ENCODE measurements at places on chromosomes 5 and 9.

GRCh38 chr5:102802708-102803458 lies 47.8 kb downstream of the PAM start:
- no peak for DNase-seq

GRCh38 chr9:113668061-113668460 lies 204.5 kb downstream of the RGS3 start:
- DNase-seq: no peak

GRCh38 chr5:116365006-116365496 lies 209.6 kb downstream of the SEMA6A start:
- no peak for DNase-seq

- no peak for DNase-seq
Observed at GRCh38 chr5:118017536-118017935, 970.8 kb downstream of the DTWD2 start.

GRCh38 chr5:146568161-146568560 lies 52.2 kb upstream of the GPR151 start:
- no peak for DNase-seq

GRCh38 chr9:89036891-89037290 lies 45.6 kb downstream of the S1PR3 start:
- peak; percentile 11 for DNase-seq

DNA sequence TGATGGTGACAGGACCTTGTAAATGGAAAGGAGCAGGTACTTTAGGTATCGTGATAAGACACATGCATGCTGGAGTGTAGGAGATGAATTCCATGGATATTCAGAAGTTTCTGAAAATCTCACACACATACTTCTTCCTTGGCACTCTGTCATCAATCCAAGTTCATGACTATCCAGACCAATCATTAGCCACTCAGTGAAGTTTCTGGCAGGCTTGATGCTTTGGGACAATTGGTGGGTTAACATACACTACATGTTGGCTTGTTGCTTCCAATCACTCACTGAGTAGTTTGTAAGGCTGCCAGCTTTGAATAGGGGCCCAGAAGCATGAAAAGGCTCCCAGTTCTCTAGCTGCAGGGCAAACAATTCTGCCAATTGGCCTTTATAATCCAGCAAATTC lies 147.6 kb downstream of the CEMIP2 start:
- DNase-seq: no peak

- no peak for DNase-seq
Observed at GRCh38 chr5:126948011-126948355, 82.4 kb downstream of the MARCHF3 start.

DNA sequence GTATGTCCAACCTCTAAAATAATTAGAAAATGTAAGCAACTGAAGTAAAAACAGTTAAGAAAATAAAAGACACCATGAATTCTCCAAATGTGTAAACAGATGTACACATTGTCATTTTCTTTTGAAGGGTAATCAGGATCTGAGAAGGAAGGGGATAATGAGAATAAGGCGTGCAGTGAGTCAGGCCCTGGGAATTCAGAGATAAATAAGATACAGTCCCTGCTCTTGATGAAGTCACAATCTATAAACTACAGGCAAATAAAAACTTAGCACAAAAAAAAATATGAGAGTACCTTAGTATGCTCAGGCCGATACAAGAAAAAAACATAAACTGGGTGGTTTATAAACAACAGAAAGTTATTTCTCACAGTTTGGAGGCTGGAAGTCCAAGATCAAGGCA lies 315.3 kb downstream of the DNAH5 start:
- DNase-seq: no peak

DNA sequence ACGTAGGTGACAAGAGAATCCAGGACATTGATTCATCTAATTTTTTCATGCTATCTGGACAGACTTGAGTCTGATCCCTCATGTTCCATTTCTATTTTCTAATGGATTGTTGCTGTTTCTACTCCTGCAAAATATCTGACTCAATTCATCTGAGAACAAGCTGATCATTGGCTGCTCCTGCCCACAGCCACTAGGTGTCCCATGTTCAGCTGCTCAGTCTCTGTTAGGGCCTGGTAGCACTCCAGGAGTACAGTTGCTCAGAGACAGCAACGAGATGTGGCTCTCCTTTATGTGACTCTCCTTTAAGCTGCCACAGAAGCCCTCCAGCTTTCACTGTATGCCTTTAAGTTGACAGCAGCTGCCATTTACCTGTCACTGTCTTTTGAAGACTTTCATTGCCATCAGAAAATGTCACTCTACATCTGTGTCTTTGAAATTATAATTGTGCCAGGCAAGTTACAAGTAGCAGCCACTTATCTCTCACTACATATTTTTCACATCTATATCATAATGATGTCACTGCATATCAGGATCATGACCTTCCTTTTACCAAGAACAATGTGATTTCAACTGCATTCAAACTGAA lies 1944.2 kb upstream of the NUDT12 start:
- peak; percentile 52 for DNase-seq

DNA sequence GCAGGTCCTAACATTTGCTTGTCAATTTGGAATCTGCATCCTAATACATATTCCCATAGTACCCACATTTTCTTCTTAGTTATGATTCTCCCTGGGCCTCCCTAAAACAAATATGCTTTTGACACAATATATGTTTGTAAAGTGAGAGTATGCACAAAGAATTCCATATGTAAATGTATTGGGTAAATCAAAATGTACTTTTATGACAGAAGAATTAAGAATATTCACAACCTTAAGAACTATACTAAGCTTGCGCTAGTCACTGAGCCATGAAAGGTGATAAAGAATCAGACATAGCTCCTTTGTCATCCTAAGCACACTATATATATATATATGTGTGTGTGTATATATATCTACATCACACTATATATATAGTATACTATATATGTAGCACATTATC lies 438.5 kb downstream of the ACTL7B start:
- no peak for DNase-seq

DNA sequence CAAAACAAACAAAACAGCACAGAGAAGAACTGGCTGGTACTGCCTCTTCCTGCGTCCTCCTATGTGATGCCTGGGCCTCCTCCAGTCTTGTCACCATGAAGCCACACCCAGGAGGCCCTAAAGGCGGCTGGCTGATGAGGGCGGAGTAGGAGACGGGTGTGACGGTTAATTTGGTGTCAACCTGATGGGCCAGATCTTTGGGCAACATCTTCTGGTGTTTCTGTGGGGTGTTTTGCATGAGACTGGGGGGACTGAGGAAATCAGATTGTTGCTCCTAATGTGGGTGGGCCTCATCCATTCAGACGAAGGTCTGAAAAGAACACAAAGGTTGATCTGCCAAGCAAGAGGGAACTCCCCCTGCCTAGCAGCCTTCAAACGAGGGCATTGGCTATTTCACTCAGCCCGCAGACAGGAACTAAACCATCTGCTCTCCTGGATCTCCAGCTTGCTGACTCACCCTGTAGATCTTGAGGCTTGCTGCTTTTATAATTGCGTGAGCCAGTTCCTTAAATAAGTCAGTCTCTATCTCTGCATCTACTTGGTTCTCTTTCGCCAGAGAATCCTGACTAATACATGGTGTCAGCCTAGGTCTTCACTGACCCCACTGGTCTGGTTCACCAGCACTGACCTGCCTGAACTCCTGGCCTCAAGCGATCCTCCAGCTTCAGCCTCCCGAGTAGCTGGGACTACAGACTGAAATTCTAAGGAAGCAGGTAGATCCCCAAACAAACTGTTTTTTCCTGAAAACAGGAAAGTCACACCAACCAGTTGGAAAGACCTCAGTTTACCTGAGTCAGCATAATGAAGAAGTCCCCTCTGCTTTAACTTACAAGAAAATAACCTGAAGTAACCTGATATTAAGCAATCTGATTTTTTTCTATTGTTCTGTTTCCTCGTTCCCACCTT lies 12.8 kb upstream of the ZFP62 start:
- DNase-seq: peak; percentile 95

DNA sequence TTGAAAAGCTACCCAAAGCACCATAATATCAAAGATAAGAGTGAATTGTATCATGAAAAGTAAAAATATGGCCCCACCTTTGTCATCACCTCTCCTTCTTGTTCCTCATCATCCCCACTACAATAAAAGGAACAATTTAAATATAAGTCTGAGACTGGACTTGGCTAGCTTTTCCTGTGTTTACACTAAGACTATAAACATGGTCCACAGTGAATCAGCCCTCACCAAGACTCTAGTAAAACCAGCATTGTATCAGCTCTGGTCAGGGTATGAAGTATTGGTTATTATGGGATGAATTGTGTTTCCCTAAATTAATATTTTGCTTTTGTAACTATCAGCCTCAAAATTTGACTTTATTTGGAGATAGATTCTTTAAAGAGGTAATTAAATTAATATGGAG lies 105.4 kb downstream of the SLC25A46 start:
- DNase-seq: no peak

- DNase-seq: no peak
Observed at GRCh38 chr5:146910239-146910638, 31.7 kb upstream of the PPP2R2B start.

GRCh38 chr5:1516615-1517601 lies 6.9 kb downstream of the LPCAT1 start:
- peak; percentile 99 for DNase-seq

- no peak for DNase-seq
Observed at GRCh38 chr9:113143432-113144227, 7.2 kb upstream of the SLC31A2 start.

DNA sequence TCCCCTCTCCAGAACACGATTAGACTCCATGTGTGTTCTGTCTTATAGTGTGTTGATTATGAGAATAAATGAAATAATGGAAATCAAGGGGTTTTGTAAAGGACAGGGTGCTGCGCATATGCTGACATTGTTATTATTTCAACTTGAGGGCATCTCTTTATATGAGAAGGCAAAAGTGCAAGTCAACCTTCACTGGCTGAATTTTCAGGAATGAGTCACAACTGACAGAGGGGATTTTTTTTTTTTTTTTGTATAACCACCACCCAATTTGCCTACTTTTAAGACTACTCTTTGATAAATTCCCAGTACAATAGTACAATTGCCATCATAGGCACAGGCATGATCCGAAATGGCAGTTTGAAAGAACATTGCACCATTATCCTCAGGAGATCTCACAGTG lies 419.2 kb upstream of the NMUR2 start:
- DNase-seq: no peak

- DNase-seq: peak; percentile 79
Observed at GRCh38 chr5:669842-670395, 23.2 kb downstream of the TPPP start.

- peak; percentile 24 for DNase-seq
Observed at GRCh38 chr5:150489360-150490295, 18.3 kb upstream of the NDST1 start.

- DNase-seq: no peak
Observed at GRCh38 chr9:77980622-77981021, 51.0 kb downstream of the GNAQ start.

DNA sequence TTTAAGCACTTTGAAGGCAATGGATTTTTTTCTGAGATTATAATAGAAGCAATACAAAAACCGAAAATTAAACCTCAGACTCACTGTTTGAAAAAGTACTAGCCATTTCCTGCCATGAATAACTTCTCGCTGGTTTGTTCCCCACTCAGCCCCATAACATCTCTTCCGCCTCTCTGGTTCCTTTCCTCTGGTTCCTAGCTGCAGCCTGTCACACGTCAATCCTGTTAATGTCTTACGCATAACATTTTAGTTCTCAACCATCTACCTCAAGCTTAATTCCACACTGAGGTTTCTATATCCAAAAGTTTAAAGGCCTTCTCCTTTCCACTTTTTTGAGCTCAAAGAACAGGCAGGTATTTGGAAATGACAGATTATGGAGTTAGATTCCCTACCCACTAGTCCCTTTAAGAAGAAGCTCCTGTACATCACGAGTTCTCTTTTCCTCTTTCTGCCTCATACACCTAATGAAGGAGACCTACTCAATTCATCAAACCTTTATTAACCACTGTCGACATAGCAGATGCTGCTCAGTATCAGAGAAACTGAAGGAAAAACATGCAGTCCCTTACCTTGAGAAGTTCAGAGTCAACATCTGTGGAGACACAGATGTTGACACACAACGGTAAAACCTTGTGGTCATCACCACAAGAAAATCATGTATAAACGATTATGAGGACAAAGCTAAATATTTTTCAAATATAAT lies 243.0 kb upstream of the PTGER4 start:
- no peak for DNase-seq

- no peak for DNase-seq
Observed at GRCh38 chr5:5335700-5336264, 86.7 kb upstream of the ICE1 start.

GRCh38 chr9:105299190-105299854 lies 54.9 kb downstream of the SLC44A1 start:
- peak; percentile 70 for DNase-seq

DNA sequence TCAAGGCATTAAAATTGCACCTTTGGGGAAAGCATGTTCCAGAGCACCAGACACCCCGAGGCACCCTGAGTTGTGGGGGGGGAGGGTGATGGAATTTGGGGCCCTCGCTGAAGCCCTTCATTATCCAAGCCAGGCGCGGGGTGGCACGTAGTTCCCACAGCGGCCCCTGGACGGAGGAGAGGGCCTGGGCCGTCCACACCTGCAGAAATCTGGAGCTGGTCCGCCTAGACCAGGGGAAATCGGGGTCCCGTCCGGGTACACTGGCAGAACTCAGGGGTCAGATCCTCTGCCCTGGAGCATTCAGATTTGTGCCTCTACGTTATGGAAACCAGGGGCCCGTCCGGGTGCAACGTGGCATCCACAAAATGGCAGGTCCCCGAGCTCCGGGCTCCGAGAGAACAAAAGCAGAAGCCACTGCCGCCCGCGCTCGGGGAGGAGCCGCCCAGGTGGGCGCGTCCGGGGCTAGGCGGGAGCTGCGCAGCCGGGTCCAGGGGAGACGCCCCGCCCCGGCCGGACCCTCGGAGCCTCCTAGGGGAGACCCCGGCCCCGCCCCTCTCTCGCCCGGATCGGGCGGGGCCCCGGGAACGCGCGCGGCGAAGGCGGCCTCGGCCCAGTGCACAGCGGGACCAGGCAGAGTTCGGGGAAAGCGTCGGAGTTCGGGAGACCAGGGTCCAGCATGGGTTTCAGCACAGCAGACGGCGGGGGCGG lies at the start of gene PLEKHG4B:
PLEKHG4B (plus strand) TSS at position 613 of the 708 bp plus-strand sequence; CDS start at position 677, 64 bp downstream.
- no peak for DNase-seq

GRCh38 chr5:68074633-68075032 lies 140.9 kb upstream of the PIK3R1 start:
- DNase-seq: no peak

GRCh38 chr9:133304477-133305377 lies 29.7 kb upstream of the ABO start:
- DNase-seq: no peak

DNA sequence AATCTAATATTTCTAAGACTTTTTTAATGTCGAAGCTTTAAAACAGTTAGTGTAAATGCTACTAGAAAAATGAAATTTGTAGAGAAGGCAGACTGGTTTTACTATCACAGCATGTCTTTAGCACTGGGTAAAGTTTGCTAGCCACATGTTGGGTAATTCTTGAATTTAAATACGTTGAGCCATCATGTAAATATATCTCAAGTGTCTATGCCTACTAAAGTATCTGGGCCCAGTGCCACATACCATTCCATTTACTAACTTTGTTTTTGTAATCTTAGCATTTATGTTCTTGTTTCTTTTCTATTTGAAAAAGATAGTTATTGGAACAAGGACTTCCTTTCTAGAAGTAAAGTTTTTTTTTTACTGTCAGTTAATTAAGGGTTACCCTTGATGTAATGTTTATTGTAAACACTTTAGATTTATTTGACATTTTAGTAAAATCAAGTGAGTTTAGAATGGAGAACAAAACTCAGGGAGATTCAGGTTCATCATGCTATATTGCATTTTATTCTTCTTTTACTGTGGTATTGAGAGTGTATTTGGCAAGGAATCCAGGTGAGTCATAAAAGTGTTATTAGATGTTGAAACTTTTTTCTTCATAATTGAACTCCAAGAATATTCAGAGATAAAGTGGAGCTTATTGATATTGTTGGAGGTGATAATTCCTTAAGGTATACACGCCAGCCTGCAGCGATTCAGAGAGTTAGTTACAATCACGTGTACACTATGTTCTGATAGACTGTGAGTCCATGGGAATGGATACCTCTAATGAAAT lies 182.4 kb downstream of the CCDC171 start:
- DNase-seq: peak; percentile 52

Measured in trophoblast cell (in vitro differentiated cells and primary cell).